ENCODE measurements at places on chromosomes 4 and X.

- peak; percentile 90 for DNase-seq
These were observed at the start of gene TSPAN6 for GRCh38 chrX:100636321-100636991. TSS of gene TSPAN6 (minus strand) at chrX:100636806. CDS start at chrX:100636694, 112 bp downstream.

DNA sequence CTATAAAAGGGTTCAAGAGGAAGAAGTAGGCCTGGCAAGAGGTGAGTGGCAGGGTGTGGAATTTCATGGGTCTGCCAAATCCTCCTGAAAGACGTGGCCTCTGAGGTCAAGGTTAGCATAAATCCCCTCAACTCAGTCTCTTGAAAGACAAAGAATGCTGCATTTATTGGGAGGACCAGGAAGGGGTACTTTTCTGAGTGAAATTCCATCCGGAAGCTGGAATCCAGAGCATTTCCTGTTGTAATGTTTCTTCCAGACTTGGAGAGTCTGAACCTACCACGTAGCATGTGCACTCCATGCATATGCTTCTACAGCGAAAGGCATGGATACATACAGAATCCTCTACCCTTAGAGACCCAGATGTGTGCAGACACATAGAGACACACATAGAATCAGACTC is 13.4 kb upstream of the FGD1 start:
- DNase-seq: no peak

DNA sequence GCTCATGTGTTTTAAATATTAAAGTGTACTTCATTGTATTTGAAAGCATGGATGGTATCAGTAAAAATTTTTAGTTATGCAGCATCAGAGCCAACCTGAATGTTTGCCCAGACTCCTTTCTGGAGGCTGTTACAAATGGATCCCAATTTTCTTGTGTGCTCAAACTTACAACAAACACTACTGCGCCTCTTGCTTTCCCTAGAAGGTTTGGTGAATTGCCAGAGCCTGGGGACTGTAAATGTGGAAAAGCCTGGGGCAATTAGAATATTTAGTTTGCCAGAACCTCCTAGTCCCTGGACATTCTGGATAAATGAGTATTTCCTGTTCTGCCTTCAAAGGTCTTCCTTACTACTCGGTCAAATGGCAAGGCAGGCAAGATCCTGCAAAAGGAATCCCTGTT is 4.8 kb downstream of the CAPN6 start:
- no peak for DNase-seq

- no peak for DNase-seq
These were observed 159.2 kb downstream of the SLC4A4 start for GRCh38 chr4:71498002-71498401.

DNA sequence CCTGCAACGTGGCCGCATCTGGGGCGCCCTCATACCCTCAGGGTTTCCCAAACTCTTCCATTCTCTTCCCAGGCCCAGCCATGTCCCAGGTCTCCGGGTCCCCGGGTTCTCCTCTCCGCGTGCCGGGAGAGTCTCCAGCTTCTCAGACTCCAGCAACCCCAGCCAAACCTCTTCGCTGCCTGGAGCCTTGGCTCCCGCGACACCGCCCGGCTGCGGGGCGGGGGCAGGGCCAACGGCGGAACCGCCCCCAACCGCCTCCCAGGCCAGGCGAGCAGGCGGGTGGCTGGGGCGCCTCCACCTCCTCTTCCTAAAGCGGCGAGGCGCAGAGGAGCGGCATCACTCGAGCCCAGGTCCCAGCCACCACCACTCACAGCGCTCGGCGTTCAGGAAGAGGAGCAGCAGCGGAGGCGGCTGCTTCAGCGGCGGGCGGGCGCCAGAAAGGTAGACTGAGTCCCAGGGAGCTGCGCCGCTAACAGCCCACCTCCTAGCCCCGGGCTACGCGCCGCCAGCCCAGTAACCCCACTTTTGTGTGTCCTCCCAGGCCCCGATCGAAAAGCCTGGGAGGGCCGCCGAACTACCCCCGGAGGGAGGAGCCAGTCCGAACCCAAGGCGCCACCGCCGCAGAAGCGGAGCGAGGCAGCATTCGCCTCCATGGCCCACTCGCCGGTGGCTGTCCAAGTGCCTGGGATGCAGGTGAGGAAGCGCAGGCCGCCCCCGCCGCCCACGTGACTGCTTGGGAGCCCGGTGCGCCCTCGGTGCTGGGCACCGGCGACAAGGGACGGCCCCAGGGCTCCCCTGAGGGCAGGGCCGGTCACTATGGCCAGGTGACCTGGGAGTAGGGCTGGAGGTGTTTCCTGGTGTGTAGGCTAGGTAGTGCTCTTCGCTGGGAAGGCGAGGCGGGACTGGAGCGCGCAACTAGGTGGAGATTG is at the start of gene STK26:
STK26 (plus strand) TSS at position 336 of the 929 bp plus-strand sequence; CDS start at position 652, 316 bp downstream.
- DNase-seq: peak; percentile 78

- no peak for DNase-seq
These were observed 48.2 kb downstream of the CLDN34 start for GRCh38 chrX:10015355-10015722.

GRCh38 chr4:8241895-8242696 is 27.5 kb upstream of the HTRA3 start:
- DNase-seq: peak; percentile 23

GRCh38 chr4:2059046-2059725 is at the start of gene NAT8L:
TSS of gene NAT8L (plus strand) at chr4:2059327. CDS start at chr4:2059512, 185 bp downstream.
- DNase-seq: peak; percentile 32

DNA sequence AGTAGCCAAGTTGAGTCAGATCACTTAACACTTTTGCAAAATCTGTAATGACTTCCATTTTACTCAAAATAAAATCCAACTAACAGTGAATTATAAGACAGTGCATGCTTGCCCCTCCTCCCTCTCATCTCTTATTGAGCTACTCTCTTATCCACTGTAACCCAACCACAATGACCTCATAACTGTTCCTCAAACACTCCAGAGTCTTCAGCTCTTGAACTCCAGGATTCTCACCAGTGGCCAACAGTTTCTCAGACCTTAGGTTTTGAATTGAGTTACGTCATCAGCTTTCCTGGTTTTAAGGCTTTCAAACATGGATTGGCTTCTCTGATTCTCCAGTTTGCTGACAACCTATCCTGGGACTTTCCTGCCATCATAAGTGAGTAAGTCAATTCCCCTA is 938.3 kb downstream of the RAB28 start:
- no peak for DNase-seq

DNA sequence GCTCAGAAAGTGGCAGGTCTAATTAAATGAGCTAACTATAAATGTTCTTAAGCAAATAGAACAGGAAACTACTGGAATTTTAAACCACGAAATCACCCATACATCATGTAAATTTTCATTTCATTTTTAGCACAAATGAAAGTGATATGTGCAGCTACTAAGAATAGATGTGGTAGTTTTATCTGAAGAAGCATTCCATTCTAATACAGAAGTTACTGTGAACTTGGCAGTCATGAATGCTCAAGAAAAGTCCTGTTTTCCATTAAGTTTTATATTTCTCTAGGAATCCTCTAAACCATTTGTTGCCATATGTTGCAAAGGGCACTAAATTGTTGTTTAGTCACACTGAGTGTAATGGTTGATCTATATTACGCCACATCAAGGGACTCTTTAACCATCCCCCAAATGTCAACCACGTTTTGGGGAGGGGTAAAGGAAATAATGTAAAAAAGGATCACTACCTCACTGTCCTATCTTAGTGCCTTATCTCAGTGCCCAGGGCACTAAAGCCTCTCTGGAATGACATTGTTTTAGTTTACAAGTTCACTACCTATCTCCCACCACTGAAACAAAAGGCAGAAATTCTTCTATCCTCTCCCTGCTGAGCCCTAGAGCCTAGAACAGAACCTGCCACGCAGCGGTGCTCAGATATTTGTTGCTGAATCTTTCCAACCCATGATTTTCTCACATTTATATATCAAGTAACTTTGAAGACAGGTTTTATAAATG is 118.0 kb downstream of the SHISA3 start:
- DNase-seq: no peak

Measured in SW480 (cell line).